ENCODE measurements at places on chromosomes 13 and 19.

DNA sequence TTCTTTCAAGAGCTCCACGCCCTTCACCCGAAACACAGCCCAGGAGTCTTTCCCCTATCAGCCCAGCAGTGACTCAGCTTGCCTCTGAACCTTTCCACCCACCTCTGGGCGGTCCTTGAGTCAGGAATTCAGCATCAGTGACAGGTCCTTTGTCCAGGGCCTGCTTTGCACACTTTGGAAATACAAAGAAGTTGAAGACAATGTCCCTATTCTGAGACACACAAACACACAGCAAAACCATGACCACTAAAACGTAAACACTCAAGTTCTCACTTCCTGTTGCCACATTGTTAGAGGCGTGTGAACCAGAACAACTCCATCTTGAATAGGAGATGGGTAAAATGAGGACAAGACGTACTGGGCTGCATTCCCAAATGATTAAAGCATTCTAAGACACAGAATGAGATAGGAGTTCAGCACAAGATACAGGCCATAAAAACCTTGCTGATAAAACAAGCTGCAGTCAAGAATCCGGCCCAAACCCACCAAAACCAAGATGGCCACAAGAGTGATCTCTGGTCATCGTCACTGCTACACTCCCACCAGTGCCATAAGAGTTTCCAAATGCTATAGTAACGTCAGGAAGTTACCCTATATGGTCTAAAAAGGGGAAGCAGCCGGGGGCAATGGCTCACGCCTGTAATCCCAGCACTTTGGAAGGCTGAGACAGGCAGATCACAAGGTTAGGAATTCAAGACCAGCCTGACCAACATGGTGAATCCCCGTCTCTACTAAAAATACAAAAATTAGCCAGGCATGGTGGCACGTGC lies 49.2 kb upstream of the ATP12A start:
- DNase-seq: no peak

DNA sequence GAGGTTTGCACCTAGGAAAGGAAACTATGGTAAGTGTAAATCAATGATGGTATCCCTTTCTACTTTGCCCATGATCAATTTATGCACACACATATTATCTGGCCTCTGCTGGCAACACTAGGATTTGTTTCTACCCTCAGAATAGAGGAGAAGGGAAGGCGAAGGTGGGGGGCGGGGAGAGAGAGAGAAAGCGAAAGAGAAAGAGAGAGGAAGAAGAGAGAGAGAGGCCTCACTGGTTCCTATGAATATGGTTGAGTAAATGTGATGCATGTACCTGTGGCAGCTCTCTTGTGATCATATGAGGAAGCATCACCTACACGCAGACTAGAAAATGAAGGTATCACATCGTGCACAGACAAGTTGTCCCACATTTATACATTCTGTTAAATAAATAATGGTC lies 882.0 kb upstream of the SLITRK6 start:
- DNase-seq: no peak

DNA sequence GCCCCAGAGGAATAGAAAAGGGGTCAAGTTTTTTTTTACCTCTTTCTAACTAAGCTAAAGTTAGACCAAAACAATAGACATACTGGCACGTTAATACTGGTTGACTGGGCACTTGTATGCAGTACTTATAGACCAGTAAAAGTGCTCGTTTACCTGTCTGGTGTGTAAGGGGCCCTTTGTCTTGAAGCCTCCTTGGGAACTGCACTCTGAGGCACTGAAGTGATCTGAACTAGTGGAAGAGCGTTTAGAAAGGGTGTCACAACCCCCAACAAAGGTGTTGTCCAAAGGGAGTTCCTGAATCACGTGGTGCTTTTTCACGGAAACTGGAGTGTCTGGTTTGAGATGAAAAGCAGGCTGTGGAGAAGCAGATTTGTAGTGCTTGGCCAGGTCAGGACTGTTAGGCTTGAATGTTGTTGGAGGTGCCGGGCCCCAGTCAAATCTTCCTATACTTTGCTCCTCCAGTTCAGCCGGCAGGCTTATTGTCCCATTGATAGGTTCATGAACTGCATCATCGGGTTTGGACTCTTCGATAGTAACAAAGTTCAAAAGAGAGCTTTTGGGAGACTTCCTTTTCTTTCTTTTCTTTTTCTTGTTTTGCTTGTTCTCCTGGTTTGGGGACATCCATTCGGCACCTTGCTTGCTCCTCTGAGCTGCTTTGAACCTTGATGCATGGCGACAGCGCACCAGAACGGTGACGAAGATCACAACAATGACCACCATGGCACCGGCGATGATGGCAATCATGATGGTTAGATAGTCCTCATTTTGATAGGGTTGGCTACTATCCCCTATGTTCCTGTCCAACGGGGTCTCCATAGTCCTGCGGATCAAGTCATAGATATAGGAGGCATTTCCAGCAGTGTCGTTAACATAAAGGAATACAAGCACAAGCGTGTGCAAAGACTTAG lies 4.6 kb downstream of the PCDH9 start:
- DNase-seq: no peak

DNA sequence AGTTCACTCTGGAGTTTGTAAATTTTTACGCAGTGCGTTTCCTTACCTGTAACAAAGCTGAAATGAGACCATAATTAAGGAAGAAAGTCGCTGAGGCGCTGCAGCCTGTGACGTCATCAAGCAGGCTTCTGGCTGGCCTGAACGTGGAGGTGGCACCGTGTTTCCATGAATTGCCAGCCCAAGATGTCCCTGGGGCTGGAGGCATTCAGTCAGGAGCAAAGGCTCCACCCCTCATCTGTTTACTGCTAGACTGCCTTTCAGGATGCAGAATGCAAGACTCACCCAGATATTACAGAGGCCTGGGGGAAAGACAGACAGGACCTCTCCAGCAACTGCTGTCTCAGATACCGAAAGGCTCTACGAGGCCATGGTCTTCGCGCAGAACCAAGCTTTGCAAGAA lies 424.6 kb downstream of the TSHZ3 start:
- DNase-seq: no peak

GRCh38 chr13:45332036-45332830 lies 8.8 kb downstream of the TPT1 start:
- DNase-seq: no peak

- peak; percentile 75 for DNase-seq
Observed at GRCh38 chr19:47247308-47247990, 8.9 kb upstream of the CCDC9 start.

- DNase-seq: no peak
Observed at GRCh38 chr19:50646074-50646807, 3.0 kb upstream of the C19orf81 start.

- no peak for DNase-seq
Observed at GRCh38 chr19:1495051-1495798, 4.2 kb downstream of the REEP6 start.

GRCh38 chr19:35291916-35292315 lies at the start of gene MAG:
Gene MAG (plus strand): TSS chr19:35292161. CDS start chr19:35295409, 3,248 bp downstream.
- no peak for DNase-seq

GRCh38 chr19:3374369-3375112 lies 8.2 kb downstream of the NFIC start:
- no peak for DNase-seq

DNA sequence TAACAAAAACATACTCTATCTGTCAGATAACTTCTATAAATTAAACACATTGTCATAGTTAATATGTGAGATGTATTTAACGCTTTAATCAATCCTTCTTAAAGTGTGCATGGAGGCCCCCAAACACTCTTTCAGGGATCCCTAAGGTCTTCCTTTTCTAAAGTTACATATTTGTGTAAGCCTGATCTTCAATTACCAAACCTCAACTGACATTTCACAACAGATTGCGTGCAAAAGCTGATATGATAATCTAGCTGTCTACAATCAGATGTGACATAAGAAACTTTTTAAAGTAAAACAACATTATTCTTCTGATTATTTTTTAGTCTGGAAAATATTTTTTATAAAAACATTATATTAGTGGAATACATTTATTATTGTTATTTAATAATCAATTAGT lies 1850.4 kb downstream of the OLFM4 start:
- DNase-seq: no peak

DNA sequence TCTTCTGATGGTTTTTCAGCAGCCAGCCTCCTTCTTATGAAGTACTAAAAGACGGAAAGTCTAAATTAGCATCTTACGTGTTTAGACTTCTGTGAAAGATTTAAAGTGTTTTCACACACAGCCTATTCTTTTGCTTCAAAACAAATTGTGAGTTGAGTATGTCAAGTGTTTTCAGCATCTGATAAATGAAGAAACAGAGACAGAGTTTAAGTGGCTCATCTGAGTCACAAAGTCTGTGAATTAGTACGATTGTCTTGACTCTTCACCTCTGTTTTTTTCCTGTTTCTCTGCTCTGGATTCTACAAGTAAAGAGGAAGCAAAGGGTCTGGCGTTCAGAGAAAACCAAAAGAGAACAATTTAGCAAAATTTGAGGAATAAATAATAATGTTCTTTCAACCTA lies 116.4 kb downstream of the FRY start:
- DNase-seq: no peak

DNA sequence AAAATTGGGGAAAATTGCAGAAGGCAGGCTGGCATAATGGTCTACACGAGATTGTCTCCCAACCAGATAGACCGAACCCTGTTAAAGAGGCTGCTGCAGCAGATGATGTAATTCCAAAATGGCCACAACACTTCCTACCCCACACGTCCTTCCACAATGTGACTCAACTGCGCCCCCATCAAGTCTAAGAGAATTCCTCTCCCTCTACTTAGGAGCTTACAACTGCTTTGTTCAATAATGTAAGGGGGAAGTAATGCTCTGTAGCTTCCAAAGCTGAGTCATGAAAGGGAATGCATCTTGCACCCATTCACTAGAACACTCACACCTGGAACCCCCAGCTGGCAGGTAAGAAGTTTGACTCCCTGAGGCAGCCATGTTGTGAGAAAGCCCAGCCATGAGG lies 117.8 kb upstream of the IRS2 start:
- DNase-seq: no peak

- no peak for DNase-seq
Observed at GRCh38 chr19:49020342-49020741, 3.5 kb upstream of the LHB start.

GRCh38 chr19:48623556-48624066 lies 4.3 kb downstream of the SPHK2 start:
- no peak for DNase-seq

DNA sequence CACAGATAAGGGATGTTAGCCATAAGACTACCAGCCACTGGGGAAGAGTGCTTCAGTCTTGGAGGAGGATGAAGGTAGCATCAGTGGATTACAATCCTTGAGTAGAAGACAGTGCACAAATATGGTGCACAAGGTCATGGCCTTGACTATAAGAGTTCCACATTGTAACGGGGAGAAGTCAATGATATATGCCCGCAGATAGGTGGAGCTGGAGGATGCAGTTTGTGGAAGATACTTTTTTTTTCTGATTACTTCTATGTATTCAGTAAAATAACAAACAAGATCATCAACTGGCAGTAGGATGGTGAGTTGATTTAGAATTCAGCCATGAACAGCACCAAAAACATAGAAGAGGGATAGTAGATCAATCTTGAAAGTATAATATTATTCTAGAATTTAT lies 926.8 kb upstream of the MIR17HG start:
- DNase-seq: no peak

DNA sequence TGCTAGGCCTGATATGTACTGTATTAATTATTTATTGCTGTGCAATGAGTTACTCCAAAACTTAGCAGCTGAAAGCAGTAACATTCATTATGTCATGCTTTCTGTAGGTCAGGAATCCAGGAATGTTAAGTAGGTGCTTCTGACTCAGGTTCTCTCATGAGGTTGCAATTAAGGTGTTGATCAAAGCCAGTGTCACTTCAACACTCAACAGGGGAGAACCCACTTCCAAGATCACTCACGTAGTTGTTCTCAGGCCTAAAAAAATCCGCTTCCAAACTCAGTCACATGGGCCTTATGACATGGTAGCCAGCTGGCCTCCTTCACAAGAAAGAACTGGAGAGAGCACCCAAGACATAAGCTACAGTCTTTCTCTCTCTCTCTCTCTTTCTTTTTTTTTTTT lies 211.1 kb upstream of the NBEA start:
- no peak for DNase-seq

GRCh38 chr19:35717665-35718344 lies at the start of gene KMT2B:
Gene KMT2B (plus strand): TSS chr19:35718003. CDS start chr19:35718019, 16 bp downstream.
- no peak for DNase-seq

All from effector memory CD8-positive, alpha-beta T cell (primary cell).